T1000 (cell line): ENCODE measurements at places on chromosomes 11 and 22.

GRCh38 chr11:6319001-6319703 is 1.1 kb downstream of the CAVIN3 start:
- DNase-seq = no peak

- no peak for DNase-seq
These were observed 54.4 kb downstream of the CECR2 start for GRCh38 chr22:17423616-17424015.

DNA sequence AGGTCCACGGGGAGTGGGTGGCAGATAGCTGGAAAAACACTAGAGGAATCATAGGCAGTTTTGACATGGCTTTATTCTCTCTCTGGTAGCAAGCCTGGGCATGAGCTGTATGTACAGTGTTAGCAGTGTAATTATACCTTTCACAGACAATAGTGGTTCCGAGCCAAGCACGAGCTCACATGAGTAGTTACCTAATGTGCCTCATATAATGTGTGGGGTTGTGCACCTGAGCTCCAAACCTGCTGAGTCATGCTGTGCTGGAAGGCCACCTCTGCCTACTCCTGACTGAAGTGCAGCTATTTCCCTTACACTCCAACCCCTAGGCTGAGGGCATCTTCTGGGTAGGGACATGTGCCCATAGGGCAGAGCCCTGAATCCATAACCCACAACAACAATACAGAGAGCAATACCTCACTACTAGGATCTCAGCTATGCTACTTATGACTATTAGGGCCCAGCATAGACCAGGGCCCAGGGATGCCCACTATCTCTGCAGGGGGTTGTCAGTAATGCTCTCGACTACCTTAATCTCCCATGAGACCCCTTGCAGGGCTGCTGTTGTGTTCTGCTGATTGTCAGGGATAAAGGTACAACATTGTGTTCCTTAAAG is 432.1 kb downstream of the DYNC2H1 start:
- no peak for DNase-seq

- DNase-seq = no peak
These were observed 97.8 kb downstream of the RPS6KA4 start for GRCh38 chr11:64456509-64457320.

- no peak for DNase-seq
These were observed 17.2 kb downstream of the SCGB1A1 start for GRCh38 chr11:62435846-62436660.

DNA sequence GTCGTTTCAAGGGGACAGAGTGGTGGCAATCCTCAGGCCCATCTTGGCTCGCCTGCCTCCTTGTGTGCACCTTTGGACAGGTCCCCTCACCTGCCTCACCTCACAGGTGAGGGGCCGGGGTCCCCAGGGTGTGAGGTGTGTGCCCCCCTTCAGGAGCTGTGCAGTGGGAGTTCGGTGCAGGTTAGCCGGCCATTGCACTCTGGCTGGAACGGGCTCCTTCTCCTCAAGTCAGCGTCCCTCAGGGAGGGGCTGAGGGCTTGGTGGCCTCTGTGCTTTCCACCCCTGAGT is 269.1 kb downstream of the TBC1D22A start:
- DNase-seq = no peak

DNA sequence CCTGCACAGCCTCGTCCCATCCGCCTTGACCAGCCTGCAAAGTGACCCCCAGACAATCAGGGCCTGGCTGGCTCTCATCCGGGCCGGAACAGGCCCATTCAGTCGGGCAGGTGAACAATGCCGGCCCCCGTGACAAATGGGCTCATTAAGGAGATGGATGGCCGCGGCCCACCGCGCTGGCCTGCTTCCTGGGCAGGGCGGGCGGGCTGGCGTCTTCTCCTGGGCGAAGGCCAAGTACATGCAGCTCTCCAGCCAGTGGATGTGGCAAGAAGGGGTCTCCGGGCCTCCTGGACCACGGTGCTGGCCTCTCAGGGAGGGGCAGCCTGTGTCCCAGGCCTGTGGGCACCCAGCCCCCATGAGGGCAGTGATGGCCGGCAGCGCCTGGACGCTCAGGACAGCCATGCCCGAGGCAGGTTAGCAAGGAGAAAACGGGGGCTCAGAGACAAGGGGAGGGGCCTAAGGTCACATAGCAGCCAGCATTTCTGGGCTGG is 1022.8 kb downstream of the BRD1 start:
- no peak for DNase-seq

- no peak for DNase-seq
These were observed 23.1 kb upstream of the RPS3 start for GRCh38 chr11:75376175-75376574.

DNA sequence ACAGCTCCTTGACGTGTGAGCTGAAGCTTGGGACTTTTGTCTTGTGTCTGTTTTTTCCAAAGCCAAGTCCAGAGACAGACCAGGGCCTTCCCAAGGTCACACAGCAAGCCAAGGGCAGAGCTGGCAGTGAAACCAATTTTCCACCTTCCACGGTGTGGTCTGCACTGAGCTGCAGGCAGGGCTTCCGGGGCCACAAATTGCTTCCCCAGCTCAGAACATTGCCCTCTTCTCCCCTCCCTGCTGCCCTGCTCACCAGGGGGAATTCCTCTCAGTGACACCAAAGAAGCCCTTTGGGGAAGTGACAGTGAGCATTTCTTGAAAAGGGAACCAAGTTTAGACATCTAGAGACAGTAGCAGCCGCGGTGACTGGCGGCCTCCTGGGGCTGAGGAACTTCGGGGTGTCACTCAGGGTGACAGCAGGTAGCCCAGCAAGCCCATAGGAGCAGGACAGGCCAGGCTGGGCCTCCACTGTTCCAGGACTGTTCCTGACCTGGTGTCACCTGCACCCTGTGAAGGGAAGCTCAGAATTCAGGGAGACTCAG is 9.2 kb downstream of the FXYD2 start:
- DNase-seq = no peak

GRCh38 chr11:64080390-64080789 is 44.7 kb downstream of the FLRT1 start:
- no peak for DNase-seq

DNA sequence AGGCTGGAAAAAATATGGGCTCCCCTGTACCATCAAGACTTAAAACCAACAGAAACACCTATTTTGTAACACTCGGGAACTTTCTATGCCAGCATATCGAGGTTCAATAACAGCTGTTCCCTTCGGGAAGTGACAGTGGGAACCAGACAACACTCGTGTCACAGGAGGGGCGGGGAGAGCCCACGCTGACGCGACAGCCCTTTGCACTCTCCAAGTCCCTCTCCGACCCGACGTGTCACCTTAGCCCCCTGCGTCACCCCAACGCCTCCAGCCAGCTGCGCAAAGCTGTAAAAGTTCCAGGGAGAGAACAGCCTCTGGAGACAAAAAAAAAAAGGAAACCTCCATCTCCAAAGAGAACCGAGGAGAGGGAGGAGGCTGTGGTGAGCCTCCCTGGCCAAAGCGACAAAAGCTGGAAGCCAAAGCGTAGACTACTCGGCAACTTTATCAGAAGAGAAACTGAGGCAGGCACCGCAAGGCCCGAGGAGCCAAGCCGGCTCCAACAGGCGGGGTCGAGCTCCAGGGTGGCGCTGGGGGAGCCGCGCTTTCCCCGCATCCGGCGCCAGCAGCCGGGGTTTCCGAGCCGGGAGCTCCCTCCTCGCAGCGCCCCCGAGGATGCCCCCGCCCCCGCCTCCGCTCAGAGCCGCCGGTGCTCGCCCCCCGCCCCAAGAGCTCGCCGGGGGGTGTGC is 751 bp downstream of the ARFGAP3 start:
- DNase-seq = no peak

DNA sequence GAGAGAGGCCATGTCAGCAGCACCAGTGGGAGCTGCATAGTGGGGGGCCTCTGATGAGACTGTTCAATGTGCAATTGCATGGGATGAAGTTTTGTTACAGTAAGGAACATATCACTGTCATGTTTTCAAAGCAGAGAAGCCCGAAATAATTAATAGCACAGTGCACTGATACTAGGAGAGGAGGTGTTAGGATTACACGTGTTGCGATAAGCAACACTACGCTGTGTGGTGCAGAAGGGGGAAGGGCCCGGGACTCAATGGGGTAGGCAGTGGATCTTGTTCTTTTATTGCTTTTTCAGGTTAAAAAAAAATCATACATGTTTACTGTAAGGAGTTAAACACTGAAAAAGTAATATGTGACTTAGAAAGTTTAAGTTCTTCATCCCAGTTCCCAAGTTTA is 29.2 kb downstream of the TCIRG1 start:
- DNase-seq = no peak

DNA sequence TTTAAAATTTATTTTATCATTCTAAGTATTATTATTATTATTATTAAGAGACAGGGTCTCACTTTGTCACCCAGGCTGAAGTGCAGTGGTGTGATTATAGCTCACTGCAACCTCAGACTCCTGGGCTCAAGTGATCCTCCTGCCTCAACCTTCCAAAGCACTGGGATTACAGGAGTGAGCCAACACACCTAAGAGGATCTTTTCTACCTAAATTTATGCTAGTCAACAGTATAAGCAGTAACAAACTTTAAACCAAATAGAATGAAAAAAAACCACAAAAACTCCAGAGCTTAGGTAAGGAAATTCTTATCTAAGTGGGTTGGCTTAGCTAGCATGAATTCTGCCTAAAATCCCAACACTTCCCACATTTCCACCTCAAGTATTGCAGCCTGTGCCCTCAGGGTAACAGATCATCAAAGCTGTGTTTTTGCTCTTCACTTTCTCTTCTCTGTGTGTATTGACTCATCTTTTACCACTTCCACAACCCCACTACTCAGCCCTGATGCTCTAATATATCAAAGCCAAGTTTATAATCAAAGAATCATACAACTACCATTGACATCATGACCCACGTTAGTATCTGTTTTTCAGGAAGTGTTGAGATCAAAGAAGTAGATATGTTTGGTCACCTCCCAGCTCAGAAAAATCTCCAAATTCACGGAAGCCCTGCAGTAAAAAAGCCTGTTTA is 93.7 kb upstream of the SPON1 start:
- no peak for DNase-seq

DNA sequence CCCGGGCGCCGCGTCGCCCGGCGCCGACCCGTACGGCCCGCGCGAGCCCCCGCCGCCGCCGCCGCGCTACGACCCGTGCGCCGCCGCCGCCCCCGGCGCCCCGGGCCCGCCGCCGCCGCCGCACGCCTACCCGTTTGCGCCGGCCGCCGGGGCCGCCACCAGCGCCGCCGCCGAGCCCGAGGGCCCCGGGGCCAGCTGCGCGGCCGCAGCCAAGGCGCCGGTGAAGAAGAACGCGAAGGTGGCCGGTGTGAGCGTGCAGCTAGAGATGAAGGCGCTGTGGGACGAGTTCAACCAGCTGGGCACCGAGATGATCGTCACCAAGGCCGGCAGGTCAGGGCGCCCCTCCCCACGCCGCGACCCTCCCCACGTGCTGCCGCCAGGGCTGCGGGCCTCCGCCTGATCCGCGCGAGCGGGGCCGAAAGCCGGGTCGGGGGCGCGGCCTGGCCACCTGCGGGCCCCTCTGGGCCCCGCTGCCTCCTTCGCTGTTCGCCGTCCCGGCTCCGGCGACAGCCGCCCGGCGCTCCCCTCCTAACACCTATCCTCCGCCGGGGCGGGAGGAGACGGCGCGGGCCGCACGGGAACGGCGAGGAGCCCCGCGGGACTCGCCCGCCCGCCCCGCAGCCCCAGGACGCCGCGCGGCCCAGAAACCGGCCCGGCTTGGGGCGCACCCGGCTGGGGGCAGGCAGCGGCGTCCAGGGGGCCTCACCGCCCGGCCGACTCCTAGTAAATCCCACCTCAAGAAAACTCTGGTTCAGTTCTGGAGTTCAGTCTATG is 560 bp downstream of the TBX1 start:
- no peak for DNase-seq

GRCh38 chr22:50274311-50274710 is 4.1 kb upstream of the MAPK11 start:
- DNase-seq = no peak

DNA sequence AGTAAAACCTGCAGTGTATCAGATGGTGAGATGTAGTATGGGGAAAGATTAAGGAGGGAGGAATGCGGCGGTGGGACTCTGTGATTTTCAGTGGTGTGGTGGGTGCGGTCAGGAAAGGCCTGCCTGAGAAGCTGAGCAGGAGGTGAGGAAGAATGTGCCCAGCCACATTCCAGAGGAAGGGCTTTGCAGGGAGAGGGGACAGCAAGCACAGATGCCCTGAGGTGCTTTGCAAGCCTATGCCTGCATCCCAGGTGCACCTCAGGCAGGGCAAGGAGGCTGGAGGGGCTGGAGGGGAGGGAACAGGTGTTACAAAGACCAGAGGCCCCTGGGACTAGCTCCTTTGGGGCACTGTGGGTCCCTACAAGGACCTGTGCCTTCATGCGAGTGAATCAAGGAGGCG is 42.1 kb downstream of the MYO7A start:
- no peak for DNase-seq

DNA sequence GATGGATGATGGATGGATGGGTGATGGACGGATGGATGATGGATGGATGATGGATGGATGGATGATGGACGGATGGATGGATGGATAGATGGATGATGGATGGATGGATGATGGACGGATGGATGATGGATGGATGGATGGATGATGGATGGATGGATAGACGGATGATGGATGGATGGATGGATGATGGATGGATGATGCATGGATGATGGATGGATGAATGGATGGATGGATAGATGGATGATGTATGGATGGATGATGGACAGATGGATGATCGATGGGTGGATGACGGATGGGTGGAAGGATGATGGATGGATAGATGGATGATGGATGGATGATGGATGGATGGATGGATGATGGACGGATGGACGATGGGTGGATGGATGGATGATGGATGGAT is 21.1 kb downstream of the KCTD17 start:
- no peak for DNase-seq

DNA sequence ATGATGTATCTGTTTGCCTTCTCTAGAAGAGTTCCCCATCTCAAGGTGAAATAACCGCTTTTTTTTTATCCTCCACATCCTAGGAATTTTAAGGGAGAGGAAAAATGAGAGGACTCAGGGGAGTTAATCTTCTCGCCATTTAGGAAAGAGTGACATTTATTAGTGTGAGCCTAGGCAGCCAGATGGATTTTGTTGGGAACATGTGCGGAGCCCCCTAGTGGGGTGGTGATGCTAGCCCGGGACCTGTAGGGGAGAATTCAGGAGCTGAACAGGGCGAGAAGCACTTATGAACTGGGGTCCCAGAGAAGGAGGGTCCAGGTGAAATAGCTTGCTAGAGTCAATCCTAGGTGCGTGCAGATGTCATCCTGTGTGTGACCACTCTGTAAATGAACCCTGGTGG is 10.7 kb downstream of the IL17RA start:
- DNase-seq = no peak

DNA sequence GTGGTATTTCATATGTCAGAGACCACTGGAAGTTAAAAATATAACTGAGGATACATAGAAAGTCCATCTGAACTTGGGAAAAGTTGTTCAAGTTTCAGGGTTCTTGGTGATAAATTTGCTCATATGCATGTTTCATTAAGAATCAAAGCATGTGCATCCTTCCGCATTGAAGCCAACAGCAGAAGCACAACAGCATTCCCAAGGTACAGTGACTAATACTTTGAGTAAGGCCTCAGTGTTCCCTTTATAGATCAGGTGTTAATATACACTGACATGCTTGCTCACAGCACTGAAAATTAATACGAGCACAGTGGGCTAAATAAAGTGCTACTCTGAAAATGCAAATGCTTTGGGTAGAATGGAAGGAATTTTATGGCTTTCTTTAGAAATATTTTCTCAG is 691.1 kb downstream of the METTL15 start:
- DNase-seq = no peak
